Cardiac septum (tissue), 1 donor: ENCODE measurements at places on chromosomes 13 and 19. TPM values are rescaled to one million over a fixed set of nuclear protein-coding genes. Genes with fewer than 3 reads are reported as not detected.

GRCh38 chr13:28503182-28503967, 8.4 kb upstream of the FLT1 start:
- no peak for DNase-seq

GRCh38 chr13:23766283-23766682, 122.9 kb downstream of the MIPEP start:
- DNase-seq, result no peak

The SLC15A1 gene
- not detected for total RNA-seq

GRCh38 chr13:80821466-80821865, 480.5 kb upstream of the SPRY2 start:
- no peak for DNase-seq

DNA sequence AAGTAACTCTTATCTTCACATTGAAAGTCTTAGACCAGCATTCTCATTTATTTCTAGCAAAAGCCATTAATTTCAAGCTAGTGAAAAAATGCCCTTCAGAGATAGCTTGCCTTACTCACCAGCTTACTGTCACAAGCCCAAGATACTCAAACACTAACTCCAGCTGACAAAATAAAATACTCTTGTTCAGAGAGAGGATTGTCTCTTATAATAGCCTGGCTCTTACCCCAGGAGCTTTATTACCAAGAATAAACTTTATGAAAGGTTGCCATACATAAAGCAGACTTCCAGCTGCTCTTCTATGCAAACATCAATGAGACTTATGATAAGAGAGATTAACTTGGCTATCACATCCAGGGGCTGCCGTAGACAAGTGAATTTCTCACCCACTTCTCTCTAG, 53.6 kb downstream of the XPO4 start:
- DNase-seq, result no peak

The EXOC3L2 gene
- total RNA-seq, result 1.7 TPM

GRCh38 chr13:35549481-35549880, 73.0 kb upstream of the MAB21L1 start:
- DNase-seq, result no peak

GRCh38 chr13:35930665-35931631, 200.2 kb downstream of the DCLK1 start:
- DNase-seq, result no peak

- DNase-seq, result no peak
These were observed 99.6 kb upstream of the NBEA start for GRCh38 chr13:34842466-34842865.

DNA sequence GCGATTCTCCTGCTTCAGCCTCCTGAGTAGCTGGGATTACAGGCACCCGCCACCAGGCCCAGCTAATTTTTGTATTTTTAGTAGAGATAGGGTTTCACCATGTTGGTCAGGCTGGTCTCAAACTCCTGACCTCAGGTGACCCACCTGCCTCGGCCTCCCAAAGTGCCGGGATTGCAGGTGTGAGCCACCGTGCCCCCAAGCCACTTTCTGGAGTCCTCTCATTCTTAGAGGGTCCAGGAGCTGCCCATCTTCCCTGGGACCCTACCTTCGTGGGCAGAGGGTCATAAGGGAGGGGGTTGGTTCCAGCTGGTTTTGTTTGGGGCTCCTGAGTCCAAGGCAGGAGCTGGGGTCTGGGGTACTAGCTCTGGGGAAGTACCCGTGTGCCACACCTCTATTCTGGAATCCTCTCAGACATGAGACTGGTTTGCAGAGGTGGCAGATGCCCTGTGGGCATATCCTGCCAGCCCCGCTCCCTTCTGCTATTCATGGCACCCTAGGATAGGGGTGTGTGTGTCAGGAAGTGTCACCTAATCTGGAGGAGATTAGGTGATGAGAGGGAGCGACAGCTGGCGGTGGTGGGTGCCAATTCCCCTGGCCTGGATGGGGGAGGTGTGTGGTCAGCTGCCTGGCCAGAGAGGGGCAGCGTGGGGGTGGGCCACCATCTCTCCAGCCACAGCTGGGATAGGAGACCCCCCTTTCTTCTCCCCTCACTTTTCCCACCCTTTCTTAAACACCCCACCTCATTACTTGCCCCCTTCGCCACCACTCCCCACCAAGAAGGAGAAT, 2.1 kb downstream of the PRMT1 start:
- DNase-seq, result no peak

- no peak for DNase-seq
These were observed 497.3 kb downstream of the KLF5 start for GRCh38 chr13:73556128-73556527.

DNA sequence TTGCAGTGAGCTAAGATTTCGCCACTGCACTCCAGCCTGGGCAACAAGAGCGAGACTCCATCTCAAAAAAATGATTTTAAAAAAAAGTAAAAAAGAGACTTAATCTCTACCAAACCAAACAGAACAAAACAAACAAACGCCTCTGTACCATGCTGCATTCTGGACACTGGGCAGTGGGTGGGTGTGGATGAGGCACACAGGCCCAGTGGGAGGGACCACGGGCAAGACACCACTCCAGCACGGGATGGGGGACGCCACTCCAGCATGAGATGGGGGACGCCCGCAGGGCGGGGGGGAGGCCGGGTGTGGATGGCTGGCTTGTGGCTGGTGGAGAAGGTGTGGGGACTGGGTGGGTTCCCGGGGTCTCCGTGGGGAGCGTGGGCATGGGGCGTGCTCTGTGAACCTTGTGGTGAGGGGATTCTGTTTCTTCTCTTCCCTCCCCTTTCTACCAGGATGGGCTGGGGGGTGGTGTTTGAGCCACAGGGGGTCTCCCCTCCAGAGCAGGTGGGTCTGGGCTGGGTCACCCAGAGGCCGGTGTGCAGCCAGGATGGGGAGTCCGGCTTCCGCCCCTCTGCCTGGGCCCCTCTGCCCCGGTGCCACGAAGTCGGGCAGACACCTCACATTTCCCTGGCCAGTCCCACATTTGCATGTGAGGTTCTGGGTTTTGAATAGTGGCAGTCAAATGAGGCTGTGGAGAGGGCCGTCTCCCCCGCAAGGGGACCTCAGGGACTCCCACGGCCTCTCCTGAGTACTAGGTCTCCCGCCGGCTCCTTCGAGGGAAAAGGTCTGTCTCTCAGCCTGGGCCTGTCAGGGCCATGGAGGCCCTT, 23.9 kb upstream of the MATK start:
- DNase-seq, result no peak

The KLK11 gene
- not detected for total RNA-seq

DNA sequence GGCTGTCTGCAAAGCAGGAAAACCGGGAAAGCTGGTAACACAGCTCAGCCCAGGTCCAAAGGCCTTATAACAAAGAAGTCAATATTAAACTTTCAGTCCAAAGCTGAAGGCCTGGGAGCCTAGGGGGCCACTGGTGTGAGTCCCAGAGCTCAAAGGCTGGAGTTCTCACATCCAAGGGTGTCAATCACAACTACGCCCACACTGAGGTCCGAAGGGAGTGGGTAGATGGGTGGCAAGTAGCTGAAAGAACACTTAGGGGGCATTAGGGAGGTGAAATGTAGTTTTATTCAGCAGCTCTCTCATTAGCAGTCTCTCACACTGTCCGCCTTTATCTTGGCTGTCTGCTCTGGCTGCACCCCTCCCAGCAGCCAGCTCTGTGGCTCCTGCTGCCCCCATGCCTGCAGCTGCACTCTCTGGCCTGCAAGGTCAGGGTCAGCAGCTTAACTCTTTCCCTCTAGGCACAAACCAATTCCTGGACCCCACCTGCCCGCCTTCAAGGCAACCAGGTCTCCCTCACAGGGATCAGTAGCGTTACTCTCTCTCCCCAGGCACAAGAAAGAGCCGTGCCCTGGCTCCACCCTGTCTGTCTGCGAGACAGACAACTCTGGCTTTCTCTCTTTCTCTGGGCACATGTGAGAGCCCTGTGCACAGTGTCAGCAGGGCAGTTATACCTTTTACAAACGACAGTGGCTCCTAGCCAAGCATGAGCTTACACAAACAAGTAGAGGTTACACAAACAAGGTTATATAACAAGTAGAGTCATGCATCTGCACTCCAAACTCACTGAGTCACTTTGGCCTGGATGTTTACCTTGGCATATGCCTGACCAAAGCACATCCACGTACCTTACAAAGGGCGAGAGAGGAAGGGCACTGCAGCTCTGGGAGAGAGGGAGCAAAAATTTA, 249.4 kb upstream of the PCDH20 start:
- DNase-seq, result no peak

The ZNF284 gene
- 1.4 TPM for total RNA-seq

DNA sequence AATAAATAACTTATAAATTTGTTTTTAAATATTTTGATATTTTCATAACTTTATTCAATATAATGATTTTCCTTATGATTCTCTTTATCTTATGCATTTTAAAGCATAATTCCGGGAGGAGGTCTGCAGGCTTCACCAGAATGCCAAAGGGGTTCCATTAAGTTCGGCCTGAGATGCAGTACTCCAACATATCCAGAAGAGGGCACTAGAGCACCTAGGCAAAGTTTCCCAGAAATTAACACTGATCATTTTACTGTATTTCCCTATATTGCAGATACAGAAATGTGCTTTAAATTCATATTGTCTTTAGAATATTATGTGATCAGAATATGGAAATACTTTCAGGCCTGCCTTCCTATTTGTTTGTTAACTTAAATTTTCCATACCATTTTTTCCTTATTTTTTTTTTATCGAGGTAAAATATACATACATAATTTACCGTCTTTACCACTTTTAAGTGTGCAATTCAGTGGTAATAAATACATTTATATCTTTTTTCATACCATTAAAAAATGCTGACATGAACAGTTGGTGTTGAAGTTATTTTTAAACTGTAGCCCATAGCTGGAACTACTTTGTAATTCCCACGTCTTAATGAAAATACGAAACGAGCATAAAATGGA, 58.9 kb upstream of the TM9SF2 start:
- no peak for DNase-seq

- DNase-seq, result no peak
These were observed 2.5 kb downstream of the CFD start for GRCh38 chr19:861756-862580.

- no peak for DNase-seq
These were observed 664 bp downstream of the MAST3 start for GRCh38 chr19:18097993-18098890.

The IFT88 gene
- total RNA-seq, result 9.7 TPM

GRCh38 chr19:36207605-36208252, 6.7 kb downstream of the ZNF565 start:
- no peak for DNase-seq

GRCh38 chr13:41457589-41458186, 338 bp downstream of the RGCC start:
- DNase-seq, result no peak

DNA sequence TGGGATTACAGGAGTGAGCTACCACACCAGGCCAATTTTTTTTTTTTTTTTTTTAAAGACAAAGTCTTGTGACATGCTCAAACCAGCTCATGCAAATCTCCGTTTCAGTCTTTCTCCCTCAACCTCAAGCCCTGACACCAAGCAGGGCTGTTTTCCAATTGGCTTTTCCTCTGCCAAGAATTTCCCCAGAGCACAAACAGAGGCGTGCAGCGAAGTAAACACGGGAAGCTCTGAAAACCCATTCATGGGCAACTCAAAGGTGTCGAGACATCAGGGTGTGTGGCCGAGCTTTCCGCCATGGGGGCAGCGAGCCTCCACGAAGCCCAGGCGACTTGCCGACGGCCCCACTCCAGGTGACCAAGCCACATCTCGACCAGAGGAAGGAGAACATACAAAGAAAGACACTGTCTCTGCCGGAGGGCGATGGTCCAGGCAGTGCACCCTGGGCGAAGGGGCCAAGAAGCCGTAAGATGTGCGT, 70.0 kb downstream of the INSR start:
- DNase-seq, result no peak

- DNase-seq, result no peak
These were observed 35.4 kb downstream of the SLC10A2 start for GRCh38 chr13:103030776-103031175.

DNA sequence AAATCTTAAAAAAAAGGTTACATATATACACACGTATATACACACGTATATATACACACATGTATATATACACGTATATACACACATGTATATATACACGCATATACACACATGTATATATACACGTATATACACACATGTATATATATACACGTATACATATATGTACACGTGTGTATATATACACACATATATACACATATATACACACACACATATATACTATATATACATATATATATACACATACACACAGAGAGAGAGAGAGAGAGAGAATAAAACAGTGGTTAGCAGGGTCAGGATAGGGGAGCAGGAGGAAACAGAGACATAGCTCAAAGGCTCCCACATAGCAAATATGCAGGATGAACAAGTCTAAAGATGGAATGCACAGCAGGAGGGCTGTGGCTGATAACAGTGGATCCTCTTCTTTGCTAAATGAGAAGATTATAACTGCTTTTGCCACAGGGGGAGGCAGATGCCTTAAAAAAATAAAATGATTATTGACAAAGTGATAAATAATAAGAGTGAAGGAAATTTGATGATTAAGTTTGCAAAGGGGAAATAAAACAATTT, 714.5 kb downstream of the UQCRFS1 start:
- no peak for DNase-seq

The RASGRP4 gene
- total RNA-seq, result 1.5 TPM

The MYH14 gene
- total RNA-seq, result 85.4 TPM

DNA sequence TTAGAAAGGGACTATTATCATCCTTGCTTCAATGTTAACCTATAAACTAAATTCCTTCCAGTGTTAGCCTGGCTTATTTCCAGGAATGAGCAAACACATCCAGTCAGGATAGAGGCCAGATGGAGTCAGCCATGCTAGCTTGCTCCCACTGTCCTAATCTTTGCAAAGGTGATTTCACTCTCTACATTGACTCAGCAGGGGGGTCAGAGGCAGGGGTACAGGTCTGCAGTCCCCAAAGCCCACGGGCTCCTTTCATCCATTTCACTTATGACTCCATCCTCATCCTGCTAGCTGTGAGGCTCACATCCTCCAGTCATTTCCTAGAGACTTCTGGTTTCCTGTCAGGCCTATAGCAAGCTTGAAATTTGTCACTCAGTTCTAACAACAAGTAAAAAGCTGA, 63.4 kb upstream of the CEACAM8 start:
- no peak for DNase-seq
